ENCODE measurements at places on chromosomes 7 and 10. TPM values are rescaled to one million over a fixed set of nuclear protein-coding genes. Genes with fewer than 3 reads are reported as not detected.

- no peak overlapping the region for H3K27ac ChIP-seq
- DNase-seq = no peak
- H3K4me1 ChIP-seq = no peaks in the 10 kb centered on the region
- no peaks in the 10 kb centered on the region for H3K36me3 ChIP-seq
Measured at GRCh38 chr7:140485500-140486265, 6.4 kb upstream of the MKRN1 start.

DNA sequence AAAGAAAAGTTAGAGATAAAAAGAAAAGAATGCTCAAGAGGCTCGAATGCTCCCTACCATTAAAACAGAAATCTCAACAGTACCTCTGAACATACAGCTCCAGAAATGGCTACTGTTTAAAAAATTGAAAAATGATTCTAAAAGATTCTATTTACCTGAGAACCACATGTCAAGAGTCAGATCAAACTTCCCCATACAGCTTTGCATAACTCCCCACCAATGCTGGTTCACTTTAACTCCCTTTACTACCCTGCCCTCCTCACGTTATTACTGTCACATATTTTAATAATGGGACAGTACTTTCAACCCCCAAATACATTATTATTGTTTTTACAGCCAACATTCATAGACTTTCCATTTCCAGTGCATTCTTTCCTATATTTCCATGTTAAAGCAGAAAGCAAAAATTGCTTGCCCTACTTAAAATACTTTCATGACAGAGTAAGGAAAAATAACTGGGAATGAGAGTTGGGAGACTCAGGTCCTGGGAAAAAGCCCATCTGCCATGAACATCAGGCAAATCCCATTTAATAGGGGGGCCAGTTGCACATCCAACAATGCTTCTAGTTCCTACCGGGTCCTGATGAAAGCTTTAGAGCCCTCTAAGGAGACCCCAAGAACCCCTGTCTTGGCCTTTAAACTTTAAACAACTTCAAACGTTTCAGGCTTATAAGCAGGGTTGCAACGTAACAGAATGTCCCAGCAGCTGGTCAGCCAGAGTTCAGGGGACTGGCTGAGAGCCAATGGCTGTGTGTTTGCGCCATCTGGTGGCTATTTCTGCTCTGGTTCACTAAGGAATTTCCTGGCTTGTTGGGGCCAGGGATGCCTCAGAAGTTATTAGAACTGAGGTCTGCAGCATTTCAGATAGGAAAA lies 247.4 kb downstream of the ELMO1 start:
- H3K27me3 ChIP-seq = no peaks in the 10 kb centered on the region
- H3K4me1 ChIP-seq = no peaks in the 10 kb centered on the region
- no peak overlapping the region for H3K27ac ChIP-seq
- H3K36me3 ChIP-seq = peaks cover 25% of the 10 kb centered on the region
- DNase-seq = peak; percentile 38

DNA sequence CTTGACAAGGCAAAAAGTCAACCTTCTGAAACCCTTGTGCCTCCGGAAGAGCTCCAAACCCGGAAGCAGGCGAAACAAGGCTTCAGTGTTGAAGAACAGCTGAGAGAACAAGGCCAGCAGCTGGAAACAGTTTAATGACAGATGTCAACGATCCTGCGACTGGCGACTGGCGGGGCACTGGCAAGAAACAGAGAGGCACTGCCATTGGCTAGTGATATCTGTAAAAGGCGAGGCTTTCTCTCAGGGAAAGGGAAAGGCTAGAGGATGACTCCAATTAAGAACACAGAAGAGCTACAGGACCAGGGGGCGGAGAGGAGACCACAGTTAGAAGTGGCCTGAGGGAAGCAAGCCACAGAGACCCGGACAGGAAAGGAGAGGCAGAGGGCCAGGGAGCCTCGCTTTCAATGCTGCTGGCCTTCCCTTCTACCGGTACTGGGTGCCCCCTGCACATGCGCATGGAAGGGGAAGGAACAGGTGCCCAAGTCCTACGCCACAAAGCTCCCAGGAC lies 19.4 kb downstream of the ITGB1 start:
- no peaks in the 10 kb centered on the region for H3K27me3 ChIP-seq
- H3K27ac ChIP-seq = peak overlapping the region; percentile 31
- no peak overlapping the region for H3K4me3 ChIP-seq
- H3K36me3 ChIP-seq = peaks cover 22% of the 10 kb centered on the region
- peaks cover 33% of the 10 kb centered on the region for H3K4me1 ChIP-seq
- no peak for DNase-seq

DNA sequence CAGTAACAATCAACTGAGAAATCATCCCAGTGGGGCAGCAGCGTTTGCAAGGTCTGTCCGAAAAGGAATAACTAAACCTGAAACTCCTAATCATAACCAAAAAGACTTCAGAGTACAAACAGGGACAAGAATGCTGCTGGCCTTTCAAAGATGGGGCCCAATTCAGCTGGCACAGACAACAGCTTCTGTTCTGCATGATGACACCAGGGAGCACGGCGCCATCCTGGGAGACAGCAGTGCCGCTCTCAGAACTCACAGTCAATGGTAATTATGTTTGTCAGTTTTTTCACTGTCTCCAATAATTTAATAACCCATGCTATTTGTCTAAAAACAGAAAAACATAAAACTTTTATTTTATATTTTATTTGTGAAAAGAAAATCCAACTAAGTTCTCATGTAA lies 90.0 kb downstream of the LARP4B start:
- peaks cover 6% of the 10 kb centered on the region for H3K4me1 ChIP-seq
- H3K27ac ChIP-seq = no peak overlapping the region
- H3K36me3 ChIP-seq = peaks cover 40% of the 10 kb centered on the region
- DNase-seq = no peak
- no peaks in the 10 kb centered on the region for H3K27me3 ChIP-seq
- no peak overlapping the region for H3K4me3 ChIP-seq

GRCh38 chr10:3530346-3530745 lies 254.7 kb downstream of the KLF6 start:
- H3K36me3 ChIP-seq = no peaks in the 10 kb centered on the region
- H3K27me3 ChIP-seq = no peaks in the 10 kb centered on the region
- H3K27ac ChIP-seq = no peak overlapping the region
- no peaks in the 10 kb centered on the region for H3K4me1 ChIP-seq

DNA sequence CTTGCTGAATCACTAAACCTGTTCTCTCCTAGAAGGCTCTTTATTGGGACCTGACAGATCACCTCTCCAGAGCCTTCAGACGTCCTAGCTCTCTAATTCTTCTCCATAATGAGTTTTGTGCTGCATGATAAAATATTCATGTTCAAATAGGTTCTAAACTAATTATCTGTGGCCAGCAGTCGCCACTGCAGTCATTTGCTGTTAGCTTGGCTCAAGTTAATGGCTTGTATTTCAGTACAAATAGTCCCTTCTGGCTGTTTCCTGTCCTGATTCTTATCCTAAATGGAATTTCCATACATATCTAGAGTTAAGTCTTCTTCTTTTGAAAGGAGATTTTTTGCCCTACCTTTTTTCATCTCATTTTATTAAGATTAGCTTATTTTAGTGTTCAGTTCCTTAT lies 303.2 kb downstream of the EXOC4 start:
- H3K4me3 ChIP-seq = no peak overlapping the region
- no peaks in the 10 kb centered on the region for H3K36me3 ChIP-seq
- H3K27me3 ChIP-seq = no peaks in the 10 kb centered on the region
- DNase-seq = no peak

- H3K27me3 ChIP-seq = no peaks in the 10 kb centered on the region
- no peak overlapping the region for H3K4me3 ChIP-seq
- no peaks in the 10 kb centered on the region for H3K4me1 ChIP-seq
- DNase-seq = no peak
Measured at GRCh38 chr7:73870041-73870492, 9.1 kb downstream of the TMEM270 start.

- H3K4me1 ChIP-seq = no peaks in the 10 kb centered on the region
- DNase-seq = no peak
- H3K36me3 ChIP-seq = no peaks in the 10 kb centered on the region
- H3K27me3 ChIP-seq = no peaks in the 10 kb centered on the region
- no peak overlapping the region for H3K4me3 ChIP-seq
- H3K27ac ChIP-seq = no peak overlapping the region
Measured at GRCh38 chr7:34281260-34281659, 375.9 kb downstream of the BMPER start.

GPR85 gene
- not detected for total RNA-seq

SLC26A3 gene
- total RNA-seq = not detected

OLAH gene
- total RNA-seq = not detected

NEURL1 gene
- total RNA-seq = 0.95 TPM

ARID5B gene
- 22.3 TPM for total RNA-seq

GLI3 gene
- total RNA-seq = 3.1 TPM

IFIT1B gene
- total RNA-seq = not detected

C10orf53 gene
- not detected for total RNA-seq

CYP2E1 gene
- total RNA-seq = 3.8 TPM
